ENCODE measurements at places on chromosomes 5 and 9. TPM values are rescaled to one million over a fixed set of nuclear protein-coding genes. Genes with fewer than 3 reads are reported as not detected.

DNA sequence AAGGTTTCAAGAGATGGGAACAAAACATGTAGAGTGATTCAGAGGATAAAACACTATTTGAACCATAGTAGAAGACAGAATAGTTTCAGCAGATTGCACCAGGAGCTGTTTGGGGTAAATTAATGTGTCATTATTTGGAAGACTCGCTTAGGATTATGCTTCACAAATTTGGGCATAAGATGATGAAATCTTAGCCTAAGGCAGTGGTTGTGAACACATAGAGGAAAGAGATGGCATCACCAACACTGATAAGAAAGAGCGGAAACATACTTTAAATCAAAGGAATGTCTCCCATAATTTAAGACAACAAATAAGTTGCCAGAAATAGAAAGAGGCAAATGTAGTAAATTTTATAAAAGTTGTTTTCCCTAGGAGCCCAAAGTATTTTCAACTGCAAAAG is 66.1 kb upstream of the TBCA start:
- DNase-seq: no peak

Gene SCGB3A2
- 0.39 TPM for total RNA-seq

DNA sequence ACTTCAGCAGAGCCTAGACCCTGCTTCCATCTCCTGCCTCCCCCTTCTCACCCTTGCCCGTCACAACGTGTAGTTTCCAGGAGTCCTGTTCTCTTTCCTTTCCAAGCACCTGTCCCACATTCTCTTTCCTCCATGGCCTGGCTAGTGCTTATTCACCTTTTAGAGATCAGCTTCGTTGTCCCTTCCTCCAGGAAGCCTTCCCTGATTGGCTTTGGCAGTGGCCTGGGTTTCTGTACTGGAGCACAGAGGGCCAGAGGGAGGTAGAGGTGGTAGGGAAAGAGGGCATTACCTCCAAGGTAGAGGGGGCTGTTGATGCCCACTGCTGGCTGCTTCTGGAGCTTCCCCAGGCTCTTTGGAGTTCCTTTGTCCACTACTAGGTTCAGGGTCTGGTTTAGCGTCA is 93.7 kb upstream of the PANK3 start:
- no peak for DNase-seq

- no peak for DNase-seq
These were observed 865.4 kb downstream of the TLE4 start for GRCh38 chr9:80437091-80437640.

Gene ABCA2
- total RNA-seq: 27.0 TPM

GRCh38 chr5:158178535-158178934 is 319.6 kb upstream of the CLINT1 start:
- no peak for DNase-seq

- DNase-seq: no peak
These were observed 130.9 kb upstream of the TMEM161B start for GRCh38 chr5:88399561-88399960.

Gene DAB2IP
- 18.4 TPM for total RNA-seq

DNA sequence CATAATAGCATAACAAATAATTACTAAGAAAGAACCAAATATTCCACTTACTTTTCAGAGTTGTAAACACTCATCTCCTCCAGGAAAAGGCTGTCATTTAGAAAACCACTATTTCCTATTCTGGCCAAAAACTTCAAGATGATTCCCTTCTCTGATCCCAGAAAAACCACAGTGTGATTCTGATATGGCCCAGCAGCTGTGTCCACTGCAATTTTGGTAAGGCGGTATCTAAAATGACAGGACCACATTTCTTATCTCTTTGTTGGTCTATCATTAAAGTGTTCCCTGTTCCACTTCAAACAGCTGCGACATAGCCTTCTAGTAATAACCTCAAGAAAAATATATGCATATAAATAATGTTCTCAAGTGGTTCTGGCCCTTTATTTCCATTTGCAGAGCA is 96.1 kb downstream of the SEMA6A start:
- DNase-seq: no peak

GRCh38 chr5:10680876-10681481 is 80.1 kb downstream of the DAP start:
- no peak for DNase-seq

Gene UBAC1
- 38.0 TPM for total RNA-seq

Gene CATSPER3
- 0.69 TPM for total RNA-seq

DNA sequence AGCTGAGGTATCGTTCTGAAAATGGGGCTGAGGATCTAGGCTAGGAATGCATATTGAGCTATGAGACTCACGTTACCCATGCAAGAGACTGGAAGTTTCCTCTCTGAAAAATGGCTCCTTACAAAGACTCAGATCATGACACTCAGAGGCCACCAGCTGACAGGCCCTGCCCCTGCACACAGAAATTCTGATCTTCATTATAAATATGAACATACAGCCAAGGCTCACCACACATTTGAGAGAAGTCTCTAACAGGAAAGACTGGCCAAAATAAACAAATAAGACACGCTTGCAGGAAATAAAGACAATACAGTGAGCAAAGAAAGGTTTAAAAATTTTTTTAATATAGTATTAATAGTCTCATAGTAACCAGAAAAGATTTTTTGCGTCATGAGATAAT is 365.9 kb downstream of the NFIB start:
- no peak for DNase-seq

Gene N4BP3
- total RNA-seq: 2.3 TPM

DNA sequence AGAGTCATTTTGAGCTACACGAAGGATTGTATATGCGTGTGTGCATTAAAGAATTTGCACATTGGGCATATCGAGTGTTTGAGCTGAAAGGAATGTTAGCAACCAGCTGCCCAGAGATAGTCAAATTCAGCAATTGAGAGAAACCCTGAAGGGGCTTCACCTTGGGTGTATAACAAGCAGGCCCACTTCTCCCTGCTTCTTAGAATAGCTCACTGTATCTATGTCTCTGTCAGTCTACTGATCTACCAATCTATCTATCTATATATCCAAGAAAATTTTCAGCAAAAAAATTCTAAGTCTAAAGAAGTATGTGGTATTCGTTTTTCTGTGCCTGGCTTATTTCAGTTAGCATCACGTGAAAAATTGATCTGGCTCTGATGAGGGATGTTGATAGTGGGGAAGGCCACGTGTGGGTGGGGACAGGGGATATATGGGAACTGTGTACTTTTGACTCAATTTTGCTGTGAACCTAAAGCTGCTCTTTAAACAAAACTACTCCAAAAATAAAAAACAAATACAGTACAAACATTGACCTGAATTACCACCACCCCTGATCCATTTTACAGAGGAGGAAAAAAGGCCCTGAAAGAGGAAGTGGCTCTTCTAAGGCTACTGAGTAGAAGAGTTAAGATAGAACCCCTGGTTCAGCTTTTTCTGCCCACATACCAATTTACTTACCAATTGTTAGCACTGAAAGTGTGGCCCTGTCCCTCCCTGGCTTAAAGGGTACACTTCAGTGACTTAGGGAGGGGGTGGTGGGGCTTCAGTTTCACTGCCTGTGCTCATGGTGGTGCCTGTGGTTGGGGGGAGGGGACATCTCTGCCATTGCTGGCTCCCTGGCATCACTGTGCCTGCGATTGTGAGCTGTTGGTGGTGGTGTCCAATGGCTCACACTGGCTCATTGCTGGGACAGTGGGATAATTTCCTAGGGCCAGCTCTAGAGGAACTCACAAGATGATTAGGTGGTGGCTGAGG is 141.8 kb downstream of the DOCK2 start:
- DNase-seq: no peak

DNA sequence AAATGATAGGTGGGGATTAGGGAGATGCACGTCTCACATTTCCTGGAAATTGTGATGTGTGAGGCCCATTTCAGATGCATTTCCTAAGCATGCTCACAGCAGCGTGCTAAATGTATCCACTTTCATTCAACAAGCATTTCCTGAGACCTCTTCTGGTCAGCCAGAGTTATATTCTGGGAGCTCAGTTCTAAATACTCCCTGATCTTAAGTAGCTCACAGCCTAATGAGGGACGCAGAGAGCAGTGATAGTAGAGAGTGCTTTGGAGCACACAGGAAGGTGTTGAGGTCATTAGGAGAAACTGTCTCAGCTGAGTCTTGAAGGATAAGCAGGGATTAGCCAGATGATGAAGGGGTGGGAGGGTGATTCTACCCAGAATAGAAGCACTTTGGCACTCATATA is 46.2 kb upstream of the FSD1L start:
- no peak for DNase-seq

GRCh38 chr5:127433526-127433925 is 83.9 kb upstream of the PRRC1 start:
- no peak for DNase-seq

DNA sequence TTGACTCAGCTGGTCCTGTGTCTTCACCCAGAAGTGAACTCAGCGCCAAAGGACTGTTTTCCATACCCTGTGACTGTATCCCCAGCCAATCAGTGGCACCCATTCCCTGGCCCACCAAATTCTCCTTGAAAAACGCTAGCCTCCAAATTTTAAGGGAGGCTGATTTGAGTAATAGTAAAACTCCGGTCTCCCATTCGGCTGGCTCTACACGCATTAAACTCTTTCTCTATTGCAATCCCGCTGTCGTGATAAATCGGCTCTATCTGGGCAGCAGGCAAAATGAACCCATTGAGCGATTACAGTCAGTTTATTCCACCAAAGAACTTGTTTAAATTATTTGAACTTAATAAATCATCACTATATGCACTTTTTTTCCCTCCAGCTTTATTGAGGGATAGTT is 55.9 kb upstream of the PPP1R26 start:
- DNase-seq: no peak

DNA sequence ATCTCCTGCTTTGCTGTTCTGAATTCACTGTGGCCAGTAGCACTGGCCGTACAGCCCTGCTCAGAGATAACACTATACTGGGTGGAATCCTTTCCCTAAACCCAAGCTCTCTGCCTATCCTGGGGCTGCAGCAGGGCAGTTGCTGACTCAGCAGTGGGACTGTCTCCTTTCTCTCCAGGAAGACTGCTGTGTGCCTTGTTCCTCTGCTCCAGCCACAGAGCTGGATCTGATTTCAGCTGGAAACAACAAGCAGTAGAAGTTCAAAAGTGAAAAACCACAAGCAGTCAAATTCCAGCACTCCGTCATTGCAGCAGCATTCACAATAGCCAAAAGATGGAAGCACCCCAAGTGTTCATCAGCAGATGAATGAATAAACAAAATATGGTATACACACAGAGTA is 105.0 kb downstream of the FBXL7 start:
- no peak for DNase-seq

- DNase-seq: no peak
These were observed 10.0 kb upstream of the MARCHF6 start for GRCh38 chr5:10343486-10343885.

Gene SEC61B
- 90.4 TPM for total RNA-seq

Gene GPR150
- 0.54 TPM for total RNA-seq

- no peak for DNase-seq
These were observed 31.5 kb upstream of the SPRY4 start for GRCh38 chr5:142356349-142356715.

- no peak for DNase-seq
These were observed 10.7 kb upstream of the SLC6A7 start for GRCh38 chr5:150179019-150179620.

- no peak for DNase-seq
These were observed 29.4 kb upstream of the ADAMTS2 start for GRCh38 chr5:179374506-179375235.

DNA sequence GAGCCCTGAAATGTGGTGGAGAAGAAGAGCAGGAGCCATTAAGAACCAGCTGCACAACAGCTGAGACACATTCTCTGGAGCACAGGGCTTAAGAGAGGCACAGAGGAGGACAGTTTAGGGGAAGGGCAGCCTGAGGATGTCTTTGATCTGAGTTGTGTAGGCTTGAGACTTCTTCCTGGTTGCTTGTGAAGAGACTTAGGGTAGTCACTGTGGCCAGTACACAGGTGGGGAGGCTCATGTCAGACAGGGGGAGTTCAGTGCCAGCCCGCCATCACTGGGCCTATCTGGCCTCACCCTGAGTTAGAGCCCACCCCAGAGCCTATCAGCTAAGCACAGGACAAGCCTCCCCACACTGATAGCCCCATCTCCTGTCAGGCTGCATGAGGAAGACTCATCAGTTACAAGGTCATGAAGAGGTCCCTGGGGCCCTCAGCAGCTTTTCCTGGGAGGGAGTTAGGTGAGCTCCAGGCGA is 19.8 kb downstream of the SLC22A4 start:
- DNase-seq: no peak

Gene CSF2
- total RNA-seq: not detected

DNA sequence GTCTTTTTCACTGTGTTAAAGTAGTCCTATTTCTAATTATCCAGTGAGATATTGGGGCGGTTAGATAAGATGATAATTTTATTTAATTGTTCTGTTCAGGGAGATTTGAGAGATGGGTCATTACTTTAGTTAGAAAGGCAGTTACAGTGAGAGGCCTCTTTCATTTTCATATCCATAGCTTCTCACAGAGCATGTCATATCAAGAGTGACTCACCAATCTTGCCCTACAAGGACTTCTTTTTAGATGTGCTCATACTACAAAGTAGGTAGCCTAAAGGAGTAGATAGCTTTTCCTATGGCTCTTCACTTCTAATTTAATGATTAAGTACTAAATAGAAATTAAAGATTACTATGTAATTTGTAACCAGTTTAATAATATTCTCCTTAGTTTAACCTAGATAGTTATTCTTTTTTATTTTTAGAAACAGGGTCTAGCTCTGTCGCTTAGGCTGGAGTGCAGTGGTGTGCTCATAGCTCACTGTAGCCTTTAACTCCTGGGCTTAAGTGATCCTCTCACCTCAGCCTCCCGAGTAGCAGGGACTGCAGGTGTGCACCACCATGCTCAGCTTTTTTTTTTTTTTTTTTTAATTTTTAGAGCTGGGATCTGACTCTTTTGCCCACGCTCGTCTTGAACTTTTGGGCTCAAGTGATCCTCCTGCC is 71.0 kb downstream of the FER start:
- DNase-seq: no peak

GRCh38 chr5:56426693-56427092 is 193.6 kb upstream of the ANKRD55 start:
- DNase-seq: no peak

Data from Panc1 (cell line).